ENCODE measurements at places on chromosomes 16 and 17.

- no peak for DNase-seq
Observed at GRCh38 chr17:81342269-81343070, 47.4 kb upstream of the SLC38A10 start.

DNA sequence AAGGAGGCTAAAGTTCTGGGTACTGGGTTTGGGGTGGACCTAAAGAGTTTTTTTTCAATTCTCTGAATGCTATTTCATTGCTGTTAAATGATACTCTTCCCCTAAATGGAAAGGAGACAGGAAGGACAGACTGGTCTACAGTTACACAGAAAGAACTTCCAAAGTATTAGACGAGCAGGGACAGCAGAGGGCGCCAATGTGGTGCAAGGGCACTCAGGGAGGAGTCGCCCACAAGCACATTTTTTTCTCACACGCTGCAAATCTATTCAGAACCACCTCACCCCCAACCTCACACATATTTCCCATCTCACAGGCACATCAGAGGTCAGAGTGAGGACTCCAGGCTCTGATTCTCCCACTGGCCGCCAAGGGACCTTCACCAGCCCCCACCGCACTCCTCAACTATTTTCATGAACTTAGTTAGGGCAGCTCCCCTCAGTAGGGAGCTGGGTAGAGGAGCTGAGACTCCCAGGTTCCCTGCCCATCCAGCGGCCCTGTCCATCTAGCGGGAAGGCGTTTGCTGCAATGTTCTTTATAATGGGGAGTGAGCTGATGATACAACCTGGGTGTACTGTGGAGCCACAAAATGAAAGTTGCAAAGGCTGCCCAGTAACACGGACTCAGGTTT is 6.8 kb upstream of the CA4 start:
- peak; percentile 47 for DNase-seq

DNA sequence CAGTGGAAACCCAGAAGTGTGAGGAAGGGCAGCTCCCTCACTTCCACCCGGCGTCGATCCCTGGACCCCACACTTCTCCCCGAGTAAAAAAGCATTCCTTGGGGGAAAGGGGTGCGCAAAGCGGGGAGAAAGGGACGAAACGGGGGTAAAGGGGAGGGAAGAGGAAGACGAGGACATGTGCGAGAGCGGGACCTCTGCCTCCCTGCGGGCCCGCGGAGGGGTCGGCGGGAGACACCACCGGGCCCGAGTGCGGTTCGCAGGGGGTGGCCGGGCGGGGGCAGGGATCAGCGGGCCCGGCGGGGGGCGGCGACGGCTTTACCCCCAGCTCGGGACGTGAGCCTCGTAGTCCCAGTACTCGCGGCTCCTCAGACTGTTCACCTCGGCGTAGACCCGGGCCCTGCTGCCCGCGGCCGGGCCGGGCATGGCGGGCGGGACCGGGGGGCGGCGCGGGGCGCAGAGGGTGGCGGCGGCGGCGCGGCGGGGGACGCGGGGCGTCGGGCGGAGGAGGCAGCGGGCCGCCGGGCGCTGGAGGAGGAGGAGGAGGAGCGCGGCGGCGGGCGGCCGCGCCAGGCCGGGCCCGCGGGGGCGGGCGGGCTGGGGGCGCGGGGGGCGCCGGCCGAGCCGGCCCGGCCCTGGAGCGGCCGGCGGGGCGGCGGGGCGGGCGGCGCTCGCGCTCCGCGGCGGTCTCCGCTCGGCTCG is 443 bp downstream of the CSNK2A2 start:
- DNase-seq, result no peak

DNA sequence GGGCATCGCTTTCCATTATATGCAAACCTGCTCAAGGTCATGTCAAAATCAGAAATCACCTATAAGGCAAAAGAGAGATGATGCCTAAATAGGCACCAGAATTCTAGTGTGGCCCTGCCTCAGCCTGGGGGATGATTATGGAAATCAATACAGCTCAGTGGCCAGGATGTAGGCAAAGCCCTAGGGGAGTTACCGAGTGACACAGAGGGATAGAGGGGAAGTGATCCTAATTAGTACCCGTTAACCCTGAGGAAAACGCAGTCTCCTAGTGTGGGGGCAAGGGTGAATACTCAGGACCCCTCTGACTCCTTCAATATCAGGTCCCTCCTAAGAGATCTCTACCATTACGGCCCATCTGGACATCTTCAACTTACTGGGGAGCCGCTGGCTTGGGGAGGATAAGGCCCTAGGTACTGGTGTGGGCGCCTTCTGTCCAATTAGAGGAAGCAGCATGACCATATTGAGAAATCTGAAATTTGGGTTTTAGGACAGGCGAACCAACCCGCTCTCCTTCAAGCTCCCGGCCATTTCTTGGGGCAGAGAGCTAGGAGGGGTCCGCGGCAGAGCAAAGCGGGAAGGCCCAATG is 725 bp downstream of the NT5C3B start:
- no peak for DNase-seq

GRCh38 chr16:4370570-4371356 is 885 bp upstream of the VASN start:
- DNase-seq, result no peak

DNA sequence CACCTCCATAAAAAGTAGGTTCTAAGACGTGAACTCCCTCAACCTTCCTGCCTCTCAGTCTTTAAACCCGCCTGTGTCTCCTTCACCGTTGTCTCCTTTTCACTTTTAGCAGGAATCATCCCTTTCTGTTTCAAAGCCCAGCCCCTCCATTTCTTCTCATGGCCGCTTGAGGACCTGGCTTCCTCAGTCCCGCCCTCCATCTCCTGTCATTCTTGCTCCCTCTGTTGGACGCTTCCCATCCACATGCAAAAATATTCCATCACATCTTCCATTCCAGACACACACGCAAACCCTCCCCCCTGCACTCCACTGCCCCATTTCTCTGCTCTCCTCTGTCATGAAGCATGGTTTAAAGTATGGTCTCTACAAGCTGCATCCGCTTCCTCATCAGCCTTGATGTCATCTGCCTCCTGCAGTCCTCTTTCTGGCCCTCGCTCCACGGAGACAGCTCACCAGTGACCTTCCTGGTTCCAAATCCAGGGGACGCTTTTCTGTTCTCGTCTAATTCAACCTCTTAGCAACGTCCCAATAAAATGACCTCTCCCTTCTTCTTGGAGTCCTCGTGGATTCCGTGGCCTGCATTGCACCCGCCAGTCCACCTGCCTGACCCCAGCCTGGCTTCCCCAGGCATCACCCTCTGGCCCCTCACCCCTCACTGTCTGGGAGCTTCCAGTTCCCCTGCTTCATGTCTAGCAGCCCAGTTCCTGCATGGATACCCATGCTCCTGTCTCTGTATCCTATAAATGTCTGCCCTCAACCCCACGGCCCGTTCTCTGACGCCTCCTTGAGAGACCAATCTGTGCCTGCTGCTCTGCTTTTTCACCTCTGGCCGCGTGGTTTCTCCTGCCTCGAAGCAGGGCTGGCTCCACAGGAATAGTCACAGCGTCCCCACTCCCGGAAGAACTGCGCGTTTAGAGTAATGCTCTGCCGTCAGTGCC is 26.2 kb downstream of the ANKRD40 start:
- no peak for DNase-seq

- no peak for DNase-seq
Observed at GRCh38 chr16:74652249-74652648, 14.4 kb downstream of the RFWD3 start.

DNA sequence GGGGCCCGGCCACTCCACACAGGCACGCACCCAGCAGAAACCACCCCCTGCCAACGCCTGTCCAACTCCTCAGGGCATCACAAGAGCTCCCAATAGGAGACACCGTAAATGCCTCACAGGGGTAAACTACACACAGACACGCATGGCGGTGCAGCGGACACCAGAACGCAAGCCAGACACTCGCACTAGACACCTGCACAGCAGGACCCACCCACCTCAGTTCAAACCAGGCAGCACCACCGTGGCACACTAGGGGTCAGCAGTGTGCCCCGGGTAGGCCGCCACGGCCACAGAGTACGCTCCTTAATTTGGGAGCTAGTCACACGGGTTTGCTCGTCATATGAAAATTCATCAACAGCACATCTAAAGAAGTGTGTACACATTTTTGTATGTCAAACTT is 3.4 kb downstream of the SLC38A10 start:
- peak; percentile 31 for DNase-seq

- no peak for DNase-seq
Observed at GRCh38 chr16:593406-593805, 3.5 kb downstream of the RAB40C start.

DNA sequence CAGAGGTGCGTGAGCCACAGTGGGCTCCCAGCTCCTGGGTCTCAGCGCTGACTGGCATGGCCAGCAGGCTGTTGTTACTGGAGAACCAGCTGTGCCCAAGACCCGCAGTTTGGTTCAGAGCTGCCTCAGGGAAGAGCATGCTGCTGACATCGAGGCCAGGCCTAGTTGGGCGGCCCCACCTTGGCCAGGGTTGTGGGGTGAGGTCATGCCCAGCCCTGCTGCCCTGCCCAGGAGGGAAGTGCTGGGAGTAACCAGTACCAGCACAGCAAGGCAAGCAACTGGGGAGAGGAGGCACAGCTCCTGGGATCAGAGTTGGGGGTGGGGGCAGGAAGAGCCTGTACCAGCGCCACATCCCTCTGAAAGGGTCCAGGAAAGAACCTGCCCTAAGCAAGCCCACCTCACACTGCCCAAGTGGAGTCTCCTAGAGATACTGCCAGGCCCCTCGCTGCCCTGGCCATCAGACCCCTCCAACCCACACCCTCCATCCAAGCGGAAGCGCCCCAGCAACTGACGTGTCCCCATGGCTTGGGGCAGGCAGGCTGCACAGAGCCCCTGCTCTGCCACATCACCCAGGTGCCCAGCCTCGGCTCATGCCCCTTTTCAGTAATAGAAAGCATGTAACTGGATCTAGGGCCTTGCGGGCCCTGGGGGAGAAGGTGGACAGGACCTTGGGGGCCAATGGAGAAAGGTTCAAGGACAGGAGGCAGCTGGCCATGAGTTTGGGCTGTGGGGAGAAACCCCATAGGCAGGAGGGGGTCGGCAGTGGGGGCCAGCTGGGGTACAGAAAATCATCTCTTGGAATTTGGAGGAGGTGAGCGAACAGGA is 990 bp downstream of the DOK4 start:
- DNase-seq, result no peak

DNA sequence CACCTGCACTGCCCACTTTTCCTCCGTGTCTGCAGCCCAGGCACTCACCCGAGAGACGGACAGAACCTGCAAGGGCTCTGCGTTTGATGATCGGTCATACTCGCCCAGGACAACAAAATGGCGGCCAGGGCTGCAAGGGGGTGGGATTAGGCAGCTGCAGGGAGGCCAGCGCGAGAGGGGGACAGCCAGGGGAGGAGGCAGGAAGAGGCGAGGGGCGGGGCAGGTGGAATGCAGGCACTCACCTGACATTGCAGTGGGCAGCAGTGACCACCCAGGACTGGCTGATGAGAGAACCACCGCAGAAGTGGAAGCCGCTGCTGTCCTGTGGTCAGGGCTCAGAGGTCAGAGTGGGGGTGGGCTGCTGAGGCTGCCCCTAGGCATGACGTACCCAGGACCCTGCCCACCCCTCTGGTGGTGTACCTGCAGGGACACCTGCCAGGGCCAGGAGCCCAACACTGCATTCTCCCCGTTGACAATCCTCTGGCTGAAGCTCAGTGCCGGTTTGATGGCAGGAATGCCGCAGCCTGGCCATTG is 917 bp downstream of the CTRL start:
- DNase-seq, result no peak

DNA sequence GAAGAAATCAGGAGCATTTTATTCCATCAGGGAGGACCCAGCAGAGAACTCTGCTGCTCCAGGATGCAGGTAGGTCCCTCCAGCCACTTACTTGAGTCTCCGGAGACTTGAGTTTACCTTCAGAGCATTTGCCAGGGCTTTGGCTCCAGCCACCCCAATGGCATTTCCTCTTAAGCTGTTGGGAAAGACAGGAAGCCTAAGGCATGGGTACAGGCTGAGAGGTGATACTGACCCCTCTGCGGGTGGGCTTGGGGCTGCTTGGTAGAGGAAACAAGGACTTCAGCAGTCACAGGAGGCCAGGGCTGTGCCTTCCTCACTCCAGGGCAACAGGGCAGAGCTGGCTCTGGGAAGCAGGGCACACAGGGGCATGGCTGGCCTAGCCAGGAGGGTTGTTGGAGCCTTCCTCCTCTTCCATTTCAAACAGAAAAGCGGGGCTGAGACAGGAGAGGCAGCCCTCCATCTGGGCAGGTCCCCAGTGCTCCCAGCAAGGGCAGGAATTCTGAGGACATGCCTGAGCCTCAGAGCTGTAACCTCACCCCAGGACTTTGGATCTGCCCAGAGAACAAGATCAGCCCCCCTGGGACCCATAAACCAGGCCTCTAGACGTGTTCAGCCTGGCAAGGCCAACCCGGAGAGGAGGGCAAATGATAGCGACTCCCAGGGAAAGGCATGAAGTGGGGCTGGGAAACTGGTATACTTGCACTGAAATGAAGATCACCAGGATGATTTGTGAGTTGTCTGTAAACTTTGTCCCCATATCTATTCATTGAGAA is 34.4 kb downstream of the NLRC3 start:
- no peak for DNase-seq

DNA sequence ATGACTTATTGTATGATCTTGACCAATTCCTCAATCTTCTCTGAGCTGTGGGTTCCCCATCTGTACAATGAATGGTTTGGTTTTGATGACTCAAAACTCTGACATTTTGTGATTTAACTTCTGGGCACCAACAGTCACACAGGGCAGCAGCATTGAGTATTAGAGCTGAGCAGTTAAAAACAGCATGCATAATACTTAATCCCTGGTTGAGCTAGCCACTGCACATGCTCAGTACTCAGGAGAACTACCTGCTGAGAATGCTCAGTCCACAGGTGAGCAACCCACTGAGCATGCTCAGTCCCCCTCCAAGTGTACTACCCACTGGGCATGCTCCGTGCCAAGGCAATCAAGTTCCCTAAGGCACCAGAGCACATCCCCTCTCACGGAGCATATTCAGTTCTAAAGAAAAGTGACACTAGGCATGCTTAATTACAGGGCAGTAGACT is 68.7 kb downstream of the AIPL1 start:
- DNase-seq, result no peak

- DNase-seq, result no peak
Observed at GRCh38 chr16:86597880-86598606, 19.7 kb downstream of the FOXL1 start.

GRCh38 chr16:67249178-67250044 is 632 bp downstream of the SLC9A5 start:
- DNase-seq, result no peak

GRCh38 chr17:39325528-39326240 is 75.7 kb downstream of the FBXL20 start:
- DNase-seq, result no peak

DNA sequence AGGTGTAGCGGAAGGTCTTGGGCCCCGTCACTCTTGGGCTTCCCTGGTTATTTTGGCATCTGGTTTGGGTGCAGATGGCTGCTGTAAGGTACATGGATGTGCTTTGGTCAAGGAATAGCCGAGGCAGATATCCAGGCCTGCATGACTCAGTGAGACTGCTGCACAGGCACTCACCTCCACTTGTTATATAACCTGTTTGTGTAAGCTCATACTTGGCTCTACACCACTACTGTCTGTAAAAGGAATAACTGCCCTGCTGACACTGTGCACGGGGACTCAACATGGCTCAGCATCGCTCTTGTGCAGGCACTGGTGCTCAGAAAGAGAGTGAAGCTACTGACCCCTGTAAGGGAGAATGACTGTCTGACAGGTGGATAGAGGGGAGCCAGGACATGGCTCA is 42.3 kb upstream of the ARL4D start:
- no peak for DNase-seq

Data from activated CD4-positive, CD25-positive, alpha-beta regulatory T cell treated with anti-CD3 and anti-CD28 coated beads, Interleukin-2, amount 50 U/mL, for 16 hours (primary cell).